Activated CD8-positive, alpha-beta memory T cell treated with anti-CD3 and anti-CD28 coated beads for 24 hours (primary cell): ENCODE measurements at places on chromosomes 6 and 20.
A peak's percentile ranks its signal among the peaks of the same experiment; 100 is the strongest.

DNA sequence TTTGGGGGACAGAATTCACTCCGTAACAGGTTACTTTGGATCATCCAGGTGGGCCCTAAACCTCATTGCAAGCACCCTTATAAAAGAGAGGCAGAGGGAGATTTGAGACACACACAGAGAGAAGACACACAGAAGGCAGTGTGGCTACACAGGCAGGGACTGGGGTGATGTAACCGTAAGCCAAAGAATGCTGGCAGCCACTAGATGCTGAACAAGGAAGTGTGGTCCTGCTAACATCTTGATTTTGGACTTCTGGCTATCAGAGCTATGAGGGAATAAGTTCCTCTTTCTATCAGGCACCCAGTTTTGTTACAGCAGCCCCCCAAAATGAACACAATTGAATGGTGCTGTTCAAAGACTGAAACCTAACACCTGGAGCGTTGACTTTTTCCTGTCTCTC lies 191.3 kb upstream of the MYLIP start:
- no peak for DNase-seq

GRCh38 chr6:26536571-26537159 lies 1.5 kb upstream of the HMGN4 start:
- DNase-seq: peak; percentile 75

GRCh38 chr6:107488174-107488874 lies 1.6 kb upstream of the SOBP start:
- peak; percentile 59 for DNase-seq

GRCh38 chr6:112153926-112154607 lies 66.7 kb downstream of the FAM229B start:
- DNase-seq: no peak

DNA sequence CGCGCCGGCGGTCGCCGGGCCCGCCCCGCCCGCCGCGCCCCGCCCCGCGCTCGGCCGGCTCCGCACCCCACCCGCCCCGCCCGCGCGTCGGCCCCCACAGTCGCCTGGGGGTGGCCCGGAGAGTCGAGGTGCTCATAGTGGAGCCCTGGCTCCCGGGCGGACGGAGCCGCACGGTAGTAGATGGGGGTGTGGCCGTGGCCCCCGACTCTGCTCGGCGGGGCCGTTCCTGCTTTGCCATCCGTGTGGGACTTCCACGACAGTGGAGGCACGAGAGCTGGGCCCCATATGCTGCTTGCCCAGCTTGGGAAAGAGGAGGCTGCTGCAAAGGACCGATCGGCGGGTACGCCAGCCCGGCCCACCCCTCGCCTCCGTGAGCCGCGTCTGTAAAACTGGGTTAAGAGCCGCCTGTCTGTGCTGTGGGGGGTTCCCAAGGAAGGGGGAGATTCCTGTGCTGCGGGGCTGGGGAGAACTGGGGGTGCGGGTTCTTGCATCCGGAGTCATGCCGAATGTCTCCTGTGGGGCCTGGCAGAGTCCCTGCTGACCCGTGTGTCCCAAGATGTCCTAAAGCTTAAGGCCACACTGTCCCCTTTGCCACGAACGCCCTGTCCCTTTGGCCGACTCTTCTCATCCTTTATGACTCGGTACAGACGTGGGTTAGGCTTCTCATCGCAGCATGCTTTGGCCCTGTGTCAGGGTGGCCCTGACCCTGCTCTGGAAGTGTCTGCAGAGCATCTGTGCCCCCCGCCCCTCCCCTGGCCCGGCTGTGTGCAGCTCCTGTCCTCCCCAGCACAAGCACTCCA lies at the start of gene OPRL1:
Gene OPRL1, plus strand, starts transcription at position 70 of the 800 bp plus-strand sequence. CDS start 12,639 bp downstream, outside the sequence.
- no peak for DNase-seq

DNA sequence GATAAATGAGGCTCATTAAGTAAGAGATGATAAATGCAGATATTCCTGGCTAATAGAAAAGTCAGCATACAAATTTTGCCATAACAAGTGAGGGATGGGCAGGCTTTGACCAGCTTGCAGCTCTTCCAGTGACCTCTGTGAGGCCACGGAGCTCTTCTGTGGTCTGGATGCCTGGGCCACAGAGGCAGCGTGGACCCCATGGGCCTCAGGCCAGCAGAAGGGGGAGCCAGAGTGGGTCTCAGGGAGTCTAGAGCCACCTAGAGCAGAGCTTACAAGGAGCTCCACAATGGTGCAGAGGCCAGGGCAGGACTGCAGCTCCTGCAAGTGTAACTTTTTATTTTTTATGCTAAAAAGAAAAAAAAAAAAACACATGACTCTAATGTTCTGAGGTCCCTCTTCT lies 165.1 kb downstream of the ARID1B start:
- DNase-seq: no peak

GRCh38 chr6:79236711-79237110 lies 2.2 kb upstream of the HMGN3 start:
- no peak for DNase-seq

DNA sequence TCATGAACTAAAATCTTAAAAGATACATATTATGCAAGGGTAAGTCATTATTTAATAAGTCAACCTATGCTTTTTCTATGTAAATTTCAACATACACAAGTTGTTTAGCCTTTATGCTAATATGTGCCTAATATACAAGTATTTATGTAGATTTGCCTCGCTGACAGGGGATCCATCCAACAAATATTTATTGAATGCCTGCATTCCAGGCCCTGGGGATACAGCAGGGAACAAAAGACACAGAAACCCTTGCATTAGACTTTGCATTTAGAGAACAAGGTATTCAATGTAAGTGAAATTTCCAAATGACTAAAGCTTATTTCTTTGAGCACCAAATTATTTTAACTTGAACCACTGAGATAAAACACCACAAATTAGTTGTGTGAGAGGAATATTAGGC lies 19.1 kb downstream of the SERINC1 start:
- DNase-seq: no peak

GRCh38 chr6:110322874-110323242 lies 35.3 kb downstream of the METTL24 start:
- no peak for DNase-seq

- no peak for DNase-seq
Measured at GRCh38 chr6:146767632-146768031, 168.9 kb downstream of the ADGB start.

DNA sequence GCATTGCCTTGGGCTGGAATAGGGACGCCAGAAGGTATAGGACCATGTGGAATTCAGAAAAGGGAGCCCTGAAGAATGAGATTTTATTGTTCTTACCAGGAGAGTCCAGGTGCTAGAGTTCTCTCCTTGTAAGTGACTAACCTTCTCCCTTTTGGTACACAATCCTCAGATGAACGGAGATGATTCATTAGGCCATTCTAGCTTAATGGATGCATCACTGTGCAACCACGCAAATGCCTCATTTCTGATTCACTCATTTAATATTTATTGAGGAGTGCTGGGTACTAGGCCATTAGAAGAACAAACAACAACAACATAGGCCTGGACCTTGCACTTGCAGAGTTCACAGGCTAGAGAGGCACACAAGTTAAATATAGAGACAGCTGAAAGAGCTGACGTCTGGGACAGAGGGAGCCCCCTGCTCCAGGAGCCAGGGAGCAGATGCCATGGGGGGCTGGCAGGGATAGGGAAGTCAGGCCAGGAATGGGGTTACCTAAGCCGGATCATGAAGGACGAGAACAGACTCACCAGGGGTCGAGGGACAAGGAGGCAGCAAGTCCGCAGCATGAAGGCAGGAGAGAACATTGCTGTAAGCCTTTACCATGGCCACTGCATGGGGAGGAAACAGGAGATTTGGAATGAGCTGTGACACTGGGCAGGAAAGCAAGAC lies 179.5 kb upstream of the AKAP12 start:
- DNase-seq: peak; percentile 44

DNA sequence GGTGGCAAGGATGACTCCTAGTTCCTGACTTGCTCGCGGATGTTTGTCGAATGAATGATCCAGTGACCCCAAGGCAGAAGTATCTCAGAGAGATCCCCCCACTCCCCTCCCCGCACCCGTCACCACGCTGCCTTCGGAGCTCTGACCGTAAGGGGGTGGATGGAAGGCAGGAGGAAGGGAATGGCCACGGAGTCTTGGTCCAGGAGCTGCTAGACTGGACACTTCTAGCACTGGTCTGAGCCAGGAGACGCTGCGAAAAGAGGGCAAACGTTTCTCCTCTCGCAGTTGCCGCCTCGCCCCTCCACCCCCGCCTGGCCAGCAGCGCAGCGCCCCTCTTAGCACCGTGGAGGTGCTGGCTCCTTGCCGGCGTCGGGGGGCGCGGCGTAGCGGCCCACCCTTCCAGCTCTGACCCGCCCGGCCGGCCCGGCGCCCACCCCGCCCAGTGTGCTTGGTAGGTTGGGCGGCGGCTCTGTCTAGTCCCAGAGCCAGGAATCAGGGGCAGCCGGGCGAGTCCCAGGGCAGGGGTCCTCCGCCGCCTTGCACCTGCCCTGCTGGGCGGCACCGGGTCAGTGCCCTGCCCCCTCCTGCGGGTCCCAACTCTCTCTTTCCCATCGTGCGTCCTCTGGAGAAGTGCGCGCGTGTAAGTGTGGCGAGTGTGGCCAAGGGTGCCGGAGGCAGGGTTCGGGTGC lies 2.4 kb upstream of the DBNDD2 start:
- no peak for DNase-seq

GRCh38 chr6:79650950-79651349 lies 19.8 kb downstream of the SH3BGRL2 start:
- DNase-seq: no peak

- DNase-seq: no peak
Measured at GRCh38 chr6:74942130-74942529, 263.7 kb downstream of the COL12A1 start.

DNA sequence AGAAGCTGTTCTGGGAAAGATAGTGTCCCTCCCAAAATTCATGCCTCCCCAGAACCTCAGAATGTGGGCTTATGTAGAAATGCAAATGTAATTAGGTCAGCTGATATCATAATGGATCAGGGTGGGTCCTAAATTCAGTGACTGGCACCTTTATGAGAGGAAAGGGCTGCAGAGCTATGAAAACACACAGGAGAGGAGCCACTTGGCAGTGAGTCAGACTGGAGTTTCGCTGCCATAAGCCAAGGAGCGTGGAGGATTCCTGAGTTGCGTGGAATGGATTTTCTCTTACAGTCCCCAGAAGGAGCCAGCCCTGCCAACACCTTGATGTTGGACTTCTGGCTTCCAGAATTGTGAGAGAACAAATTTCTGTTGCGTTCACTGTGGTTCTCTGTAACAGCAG lies 249.8 kb upstream of the PMEPA1 start:
- DNase-seq: no peak

DNA sequence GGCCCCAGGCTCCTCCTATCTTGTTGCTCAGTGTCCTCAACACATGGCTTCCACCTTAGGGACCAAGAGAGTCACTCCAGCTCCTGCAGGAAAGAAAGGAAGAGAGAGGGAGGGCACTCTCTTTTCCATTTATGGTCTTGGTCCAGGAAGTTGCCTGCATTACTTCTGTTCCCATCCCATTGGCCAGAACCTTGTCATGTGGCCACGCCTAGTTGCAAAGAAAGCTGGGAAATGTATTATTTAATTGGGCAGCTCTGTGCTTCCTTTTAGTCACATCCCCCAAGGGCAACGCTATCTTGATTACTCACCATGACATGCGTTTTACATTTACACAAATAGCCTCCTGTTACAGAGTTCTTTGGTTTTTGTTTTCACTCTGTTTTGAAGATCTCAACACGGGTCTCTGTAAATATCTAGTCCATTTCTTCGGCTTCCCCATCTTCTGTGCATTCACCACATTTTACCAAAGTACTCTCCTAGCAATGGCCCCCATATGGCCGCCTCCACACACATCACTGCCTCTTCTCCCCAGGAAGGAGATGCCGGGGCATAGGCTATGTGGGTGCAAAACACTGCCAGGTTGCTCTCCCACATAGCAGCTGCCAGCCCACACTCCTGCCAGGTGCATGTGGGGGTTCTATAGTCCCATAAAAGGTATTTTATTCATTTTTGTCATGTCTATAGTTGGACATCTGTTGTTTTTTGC lies 35.7 kb upstream of the ZMYND8 start:
- DNase-seq: no peak

DNA sequence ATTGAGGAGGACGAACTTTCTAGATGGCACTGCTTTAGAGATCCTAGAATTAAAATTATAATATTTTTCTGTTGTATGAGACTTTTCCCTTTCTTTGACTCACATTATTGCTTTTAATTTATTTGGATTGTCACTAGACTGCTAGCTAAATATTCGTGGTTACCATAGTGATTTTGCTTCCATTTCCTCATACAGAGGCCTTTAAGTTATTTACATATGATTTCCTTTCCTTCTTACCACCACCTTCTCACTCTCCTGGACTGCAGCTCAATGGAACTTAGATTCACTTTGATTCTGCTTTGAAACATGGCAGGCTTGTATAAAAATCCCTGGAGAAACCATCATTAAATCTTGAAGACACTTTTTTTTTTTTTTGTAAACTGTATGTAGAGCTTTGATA lies 222.9 kb downstream of the LAMA2 start:
- DNase-seq: no peak

DNA sequence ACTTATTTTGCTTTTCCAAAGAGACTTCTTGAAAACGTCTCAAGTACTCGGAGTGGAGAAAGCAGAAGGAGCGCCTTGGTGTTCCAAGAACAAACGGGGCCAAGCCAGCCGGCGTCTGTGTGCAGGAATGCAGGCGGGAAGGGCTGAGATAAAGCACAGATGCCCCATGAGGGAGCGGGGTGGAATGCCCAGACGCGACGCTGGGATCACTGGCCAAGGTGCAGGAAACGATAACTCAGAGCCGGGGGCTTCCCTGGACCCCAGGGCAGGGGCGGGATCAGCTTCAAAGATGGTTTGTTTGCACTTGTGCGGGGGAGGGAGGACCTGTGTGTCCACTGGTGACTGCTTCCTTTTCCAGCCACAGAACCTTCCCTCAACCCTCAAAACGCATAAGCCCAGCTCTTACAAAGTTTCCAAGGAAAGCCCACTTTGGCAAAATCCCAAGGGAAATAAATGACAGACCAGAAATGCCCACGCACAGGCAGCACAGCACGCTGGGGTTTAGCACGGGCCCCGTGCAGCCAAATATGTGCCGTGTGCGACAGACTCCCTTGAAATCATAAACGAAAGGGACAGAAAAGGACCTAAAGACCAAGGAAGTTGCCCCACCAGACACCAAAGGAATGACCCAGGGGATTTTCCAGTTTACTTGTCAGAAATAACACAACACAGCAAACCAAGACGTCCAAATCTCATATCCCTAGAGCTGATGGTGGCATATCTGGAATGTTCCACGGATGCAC lies 113.9 kb downstream of the NFATC2 start:
- no peak for DNase-seq

DNA sequence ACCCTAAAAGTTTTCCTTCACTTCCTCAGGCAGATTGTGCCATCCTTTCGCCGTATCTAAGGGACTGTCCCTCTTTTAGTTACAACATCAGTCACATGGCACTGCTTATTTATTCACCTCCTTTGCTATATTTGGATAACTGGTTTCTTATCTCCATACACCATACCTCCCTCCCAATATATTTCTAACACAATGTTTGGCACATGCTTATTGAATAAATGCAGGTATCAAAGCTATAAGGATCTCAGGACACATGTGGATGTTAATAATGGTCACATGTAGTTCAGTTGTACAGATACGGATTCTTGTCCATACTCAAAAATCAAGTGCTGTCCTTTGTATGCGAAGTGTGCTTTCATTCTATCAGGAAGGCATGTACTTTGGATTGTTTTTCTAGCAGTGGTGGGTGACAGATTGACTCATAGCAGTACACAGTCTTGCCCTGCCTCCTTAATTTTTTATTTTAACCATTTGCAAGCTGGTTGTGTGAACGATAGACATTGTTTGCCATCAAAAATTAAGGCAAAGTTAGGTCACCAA lies 407.1 kb upstream of the RUNX2 start:
- DNase-seq: no peak
